Stimulated activated CD4-positive, alpha-beta T cell treated with anti-CD3 and anti-CD28 coated beads, Interleukin-2, amount 100 ng/mL, for 24 hours (primary cell): ENCODE measurements at places on chromosomes 1 and 21.

GRCh38 chr1:158534496-158534895 is 19.7 kb downstream of the OR6Y1 start:
- no peak for DNase-seq

GRCh38 chr1:7447736-7448135 is 323.4 kb upstream of the VAMP3 start:
- DNase-seq = no peak

GRCh38 chr1:179951383-179952144 is 3.0 kb upstream of the CEP350 start:
- no peak for DNase-seq

- DNase-seq = no peak
Measured at GRCh38 chr1:219085082-219085481, 88.6 kb upstream of the LYPLAL1 start.

DNA sequence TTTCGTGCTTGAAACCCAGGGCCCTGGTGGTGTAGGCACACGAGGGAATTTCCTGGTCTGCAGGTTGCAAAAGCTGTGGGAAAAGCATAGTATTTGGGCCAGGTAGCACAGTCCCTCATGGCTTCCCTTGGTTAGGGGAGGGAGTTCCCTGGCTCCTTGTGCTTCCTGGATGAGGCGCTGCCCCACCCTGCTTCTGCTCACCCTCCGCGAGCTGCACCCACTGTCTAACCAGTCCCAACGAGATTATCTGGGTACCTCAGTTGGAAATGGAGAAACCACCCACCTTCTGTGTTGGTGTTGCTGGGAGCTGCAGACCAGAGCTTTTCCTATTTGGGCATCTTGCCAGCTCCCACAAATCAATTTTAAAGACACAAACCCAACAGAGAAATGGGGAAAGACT is 183.0 kb downstream of the PHTF1 start:
- no peak for DNase-seq

DNA sequence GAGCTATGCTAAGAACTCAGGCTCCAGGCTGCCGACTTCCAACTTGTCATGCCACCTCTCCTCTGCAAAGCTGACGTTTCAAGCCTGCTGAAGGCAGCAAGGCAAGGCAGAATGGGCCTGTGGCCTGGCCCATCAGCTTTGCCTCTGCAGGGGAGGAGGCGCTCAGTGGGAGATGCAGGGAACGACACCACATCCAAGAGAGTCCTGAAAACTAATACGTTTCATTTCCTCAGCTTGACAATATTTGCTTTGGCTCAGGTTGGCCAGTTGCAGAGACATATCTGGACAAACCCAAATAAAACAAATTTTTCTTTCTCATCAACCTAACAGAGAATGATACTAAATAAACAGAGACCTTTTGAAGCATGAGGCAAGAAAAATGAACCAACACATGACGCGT is 35.3 kb downstream of the BEND5 start:
- DNase-seq = no peak

GRCh38 chr1:228405200-228405978 is 1.2 kb downstream of the TRIM11 start:
- no peak for DNase-seq

GRCh38 chr1:22576617-22577016 is 13.3 kb downstream of the EPHA8 start:
- no peak for DNase-seq

DNA sequence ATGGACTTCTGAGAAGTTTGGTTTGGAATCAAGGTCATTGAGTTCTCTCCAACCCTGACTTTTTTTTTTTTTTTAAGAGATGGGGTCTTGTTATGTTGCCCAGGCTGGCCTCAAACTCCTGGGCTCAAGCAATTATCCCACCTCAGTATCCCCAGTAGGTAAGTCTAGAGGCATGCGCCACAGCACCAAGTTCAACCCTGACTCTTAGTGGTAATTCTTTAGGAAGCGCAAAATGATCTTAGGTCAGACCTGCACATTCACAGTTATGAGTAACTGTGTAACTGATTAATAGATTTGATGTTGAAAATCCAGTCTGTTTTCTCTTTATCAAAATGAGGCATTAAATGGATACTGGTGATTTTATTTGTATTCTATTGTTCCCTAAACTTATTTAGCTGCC is 95.9 kb downstream of the GREM2 start:
- no peak for DNase-seq

DNA sequence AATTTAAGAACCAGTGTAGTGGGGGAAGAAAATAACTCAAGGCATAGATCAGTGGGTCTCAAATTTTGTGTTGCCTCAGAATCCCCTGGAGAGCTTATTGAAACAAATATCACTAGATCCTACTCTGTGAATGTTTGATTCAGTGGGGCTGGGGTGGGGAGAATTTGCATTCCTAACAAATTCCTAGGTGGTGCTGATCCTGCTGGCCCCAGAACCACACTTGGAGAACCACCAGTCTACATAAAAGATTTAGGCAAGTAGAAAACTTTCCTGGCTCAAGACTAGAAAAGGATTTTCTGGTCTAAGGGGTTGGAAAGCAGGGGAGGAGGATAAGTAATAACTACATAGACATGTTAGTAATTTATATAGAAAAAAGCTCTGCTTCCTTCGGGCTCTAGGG is 34.1 kb upstream of the C1orf21 start:
- DNase-seq = no peak

GRCh38 chr1:118944133-118944532 is 44.0 kb downstream of the TBX15 start:
- DNase-seq = no peak

- DNase-seq = no peak
Measured at GRCh38 chr1:4595341-4596225, 58.8 kb upstream of the AJAP1 start.
